ENCODE measurements at places on chromosomes 1 and 21.

- DNase-seq, result no peak
These were observed 47.6 kb downstream of the FCRL3 start for GRCh38 chr1:157652859-157653493.

DNA sequence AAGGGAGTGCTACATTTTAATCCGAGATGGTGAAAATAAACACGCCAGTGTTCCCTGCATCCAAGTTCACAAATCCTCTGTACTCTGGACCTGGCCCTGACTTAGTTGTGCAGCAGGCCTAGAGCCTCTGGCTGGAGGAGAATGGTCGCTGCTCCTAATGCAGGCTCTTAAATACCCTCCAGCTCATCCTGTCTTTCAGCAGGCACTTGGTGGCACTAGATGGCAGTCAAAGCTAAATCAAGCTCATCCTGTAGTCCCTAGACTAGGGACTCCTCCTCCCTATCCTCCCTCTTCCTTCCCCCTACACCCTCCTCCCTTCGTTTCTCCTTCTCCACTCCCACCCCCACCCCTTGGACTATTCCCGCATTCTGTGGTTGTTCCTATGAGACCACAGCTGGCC is 41.6 kb upstream of the MTR start:
- no peak for DNase-seq

DNA sequence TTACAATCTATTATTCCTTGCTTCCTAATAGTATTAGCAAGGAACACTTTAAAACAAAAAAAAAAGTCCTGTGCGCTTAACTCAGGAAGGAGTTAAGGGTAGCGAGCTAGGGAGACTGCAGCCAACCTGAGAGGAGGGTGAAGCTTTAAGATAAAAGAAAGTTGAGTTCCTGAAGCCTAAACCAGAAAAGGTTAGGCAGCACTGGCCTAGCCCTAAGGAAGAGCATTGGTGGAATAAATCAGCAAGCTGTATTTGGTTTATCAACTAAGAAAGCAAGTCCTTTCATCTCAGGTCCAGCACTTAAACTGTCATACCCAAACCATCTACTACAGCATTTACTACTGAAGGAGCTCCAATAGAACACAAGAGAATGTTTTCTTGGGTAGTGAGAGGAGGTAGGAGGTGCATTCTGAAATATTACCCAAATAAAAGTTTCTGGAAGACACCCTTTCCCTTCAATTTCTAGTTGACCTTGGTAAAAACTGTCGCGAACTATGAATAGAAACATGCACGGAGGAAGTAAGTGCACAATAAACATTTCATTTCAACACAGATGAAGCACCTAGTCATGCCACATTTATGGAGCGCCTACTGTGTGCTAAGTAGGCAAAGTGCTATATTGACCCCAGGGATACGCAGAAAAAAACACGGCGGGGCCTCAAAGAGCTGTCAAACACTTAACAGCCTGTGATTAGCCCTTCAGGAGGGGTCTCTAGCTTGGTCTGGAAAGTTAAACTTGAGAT is 1.3 kb downstream of the GLRX2 start:
- DNase-seq, result no peak

GRCh38 chr1:68473060-68473459 is 23.3 kb upstream of the RPE65 start:
- DNase-seq, result no peak

DNA sequence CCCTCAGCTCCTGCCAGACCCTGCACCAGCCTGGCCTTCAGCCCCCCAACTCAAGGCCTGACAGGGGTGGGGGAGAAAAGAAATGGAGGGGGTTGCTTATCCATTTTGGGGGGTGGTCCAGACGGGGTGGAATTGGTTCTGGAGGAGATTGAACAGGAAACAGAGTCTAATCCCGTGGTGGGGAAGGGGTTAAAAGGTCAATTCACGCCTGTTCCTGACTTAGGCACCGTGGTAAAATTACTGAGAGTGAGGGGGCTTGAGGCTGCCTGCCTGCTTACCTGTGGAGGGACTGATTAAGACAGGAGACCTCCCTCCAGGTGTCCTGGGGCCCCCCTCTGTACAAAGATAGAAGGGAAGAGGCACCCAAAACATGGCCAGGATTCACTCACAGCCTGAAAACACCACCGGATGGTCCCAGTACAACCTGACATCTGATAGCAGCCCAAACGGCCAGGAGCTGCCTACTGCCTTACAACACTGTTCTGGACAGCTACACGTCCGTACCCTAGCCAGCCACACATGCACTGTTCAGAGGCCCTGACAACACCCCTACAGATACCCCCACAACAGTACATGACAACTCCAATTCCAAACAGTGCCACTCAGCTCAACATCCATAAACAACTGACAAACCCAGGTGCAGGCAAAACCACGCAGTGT is 31.8 kb downstream of the AHDC1 start:
- no peak for DNase-seq

DNA sequence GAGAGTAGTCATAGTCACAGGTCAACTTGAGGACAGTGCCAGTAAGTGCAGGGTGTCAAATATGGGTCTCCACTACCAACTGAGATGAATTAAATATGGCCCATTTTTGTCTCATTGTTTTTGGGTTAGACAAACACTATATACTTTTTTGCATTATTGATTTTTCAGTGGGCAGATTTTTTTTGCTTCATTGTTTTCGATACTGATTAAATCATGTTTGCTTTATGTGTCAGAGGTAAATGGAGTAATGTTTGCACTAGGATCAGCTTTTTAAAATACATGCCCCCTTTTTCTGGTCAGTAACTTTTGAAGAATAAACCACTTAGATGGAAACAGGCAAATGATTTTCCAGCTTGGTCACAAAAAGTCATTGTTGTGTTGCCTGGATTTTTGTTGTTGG is 199.0 kb downstream of the USH2A start:
- no peak for DNase-seq

DNA sequence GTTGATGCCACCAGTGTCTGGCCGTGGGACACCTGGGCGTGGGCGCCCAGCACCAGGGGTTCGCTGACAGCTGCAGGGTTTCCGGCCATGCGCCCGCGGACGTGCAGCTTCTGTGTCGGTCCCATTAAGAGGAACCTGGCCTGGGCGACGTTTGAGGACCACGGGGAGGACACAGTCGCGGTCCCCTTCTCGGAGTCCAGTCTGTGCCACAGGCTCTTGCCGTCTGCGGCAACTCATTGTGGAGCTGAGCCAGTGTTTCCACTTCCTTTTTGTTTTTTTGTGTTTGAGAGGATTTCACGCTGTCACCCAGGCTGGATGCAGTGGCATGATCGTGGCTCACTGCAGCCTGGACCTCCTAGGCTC is 1.6 kb upstream of the C1orf159 start:
- no peak for DNase-seq
